CMK (cell line): ENCODE measurements at places on chromosomes 13 and 19.

GRCh38 chr13:43391036-43391435 lies 367.6 kb downstream of the DNAJC15 start:
- DNase-seq = no peak

- DNase-seq = no peak
Measured at GRCh38 chr13:80341756-80342370, 937 bp upstream of the SPRY2 start.

DNA sequence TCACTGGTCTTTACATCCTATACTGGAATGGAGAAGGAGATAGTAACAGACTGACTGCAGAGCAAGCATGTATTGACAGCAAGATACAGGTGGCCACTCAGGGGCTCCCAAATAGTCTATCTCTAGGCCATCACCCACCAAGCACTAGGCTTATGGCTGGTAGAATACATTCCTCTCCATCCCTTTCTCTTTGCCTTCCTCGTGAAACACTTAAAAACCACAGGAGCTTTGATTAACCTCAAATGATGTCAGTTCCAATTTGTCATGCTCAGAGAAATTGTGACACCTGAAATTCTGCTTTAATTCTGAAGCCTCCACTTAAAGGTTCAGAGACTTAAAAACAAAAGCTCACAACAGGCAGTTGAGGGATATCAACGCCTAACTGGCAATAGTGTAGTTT lies 17.2 kb downstream of the ENOX1 start:
- DNase-seq = no peak

DNA sequence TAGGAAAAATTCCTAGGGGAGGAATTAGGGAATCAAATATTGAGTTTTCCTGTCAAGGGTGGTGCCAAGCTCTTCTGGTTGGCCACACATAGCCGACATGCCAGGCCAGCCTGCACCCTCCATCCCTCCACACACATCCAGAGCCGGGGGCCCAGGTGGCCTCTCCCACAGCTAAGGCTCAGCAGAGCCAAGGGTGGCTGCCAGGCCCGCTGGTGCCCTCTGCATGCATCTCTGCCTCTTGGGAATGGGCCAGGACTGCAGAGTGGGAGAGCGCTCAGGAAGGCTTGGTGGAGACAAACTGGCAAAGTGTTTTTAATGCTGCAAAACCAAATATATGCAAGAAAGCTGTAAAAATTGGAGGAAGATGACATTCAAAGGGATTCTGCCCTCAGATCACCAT lies 42.7 kb upstream of the GAS6 start:
- DNase-seq = no peak

GRCh38 chr13:103291798-103292572 lies 225.8 kb upstream of the SLC10A2 start:
- DNase-seq = no peak

DNA sequence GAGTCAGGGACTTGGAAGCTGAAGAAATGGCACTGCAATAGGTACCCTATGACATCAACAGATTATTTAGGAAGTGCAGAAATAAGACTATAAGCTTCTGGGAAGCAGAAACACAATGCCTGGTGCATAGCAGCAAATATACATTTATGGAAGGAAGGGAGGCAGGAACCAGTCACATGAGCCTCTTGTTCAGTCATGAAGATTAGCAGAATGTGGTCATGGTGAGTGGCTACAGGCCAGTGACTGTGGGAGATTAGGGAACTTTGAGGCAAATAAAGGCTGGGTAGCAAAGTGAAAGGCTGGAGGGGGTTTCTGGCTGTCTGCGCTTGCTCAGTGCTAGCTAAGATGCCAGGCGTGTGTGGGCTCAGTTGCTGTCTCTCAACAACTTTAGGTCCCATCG lies 96.3 kb downstream of the EPSTI1 start:
- DNase-seq = no peak
